Frontal cortex (tissue), 4 donors: ENCODE measurements at places on chromosomes 12 and 14. TPM values are rescaled to one million over a fixed set of nuclear protein-coding genes. Genes with fewer than 3 reads are reported as not detected.

Gene CLEC2A
- total RNA-seq, result not detected

GRCh38 chr12:37672655-37673260 is 643.8 kb upstream of the ALG10B start:
- DNase-seq, result no peak

DNA sequence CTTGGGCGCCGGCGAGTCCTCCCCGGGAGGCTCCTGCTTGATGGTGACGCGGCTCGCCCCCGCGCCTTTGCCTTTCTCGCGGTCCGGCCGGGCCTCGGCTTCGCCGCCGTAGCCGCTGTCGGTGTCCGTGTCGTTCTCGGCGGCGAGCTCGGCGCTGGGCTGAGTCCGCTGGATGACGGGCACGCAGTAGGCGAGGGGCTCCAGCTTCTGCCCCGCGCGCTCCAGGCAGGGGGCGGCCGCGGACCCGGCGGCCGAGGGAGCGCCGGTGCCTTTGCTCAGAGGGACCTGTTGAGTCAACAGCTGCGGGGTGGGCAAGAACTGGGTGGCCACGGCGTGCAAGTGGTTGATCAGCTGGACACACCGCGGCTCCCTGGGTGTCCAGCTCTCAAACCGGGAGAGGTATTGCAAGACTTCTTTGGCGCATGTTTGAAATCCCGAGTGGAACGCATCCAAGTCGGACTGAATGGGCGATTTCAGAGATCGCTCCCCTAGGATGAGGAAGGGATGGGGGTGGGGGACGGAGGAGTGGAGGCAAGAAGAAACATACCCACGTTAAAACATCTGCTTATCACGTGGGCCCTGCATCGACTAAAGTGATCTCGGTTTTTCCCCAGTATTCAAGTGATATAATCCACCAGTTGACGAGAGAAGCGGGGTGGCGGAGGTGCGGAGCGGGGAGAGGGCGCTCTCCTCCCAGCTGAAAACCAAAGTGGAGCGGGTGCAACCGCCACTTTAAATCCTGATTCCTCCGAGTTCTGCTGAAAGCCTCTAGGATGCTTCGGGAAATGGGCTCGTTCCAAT is 2.0 kb downstream of the BHLHE41 start:
- DNase-seq, result peak; percentile 66

DNA sequence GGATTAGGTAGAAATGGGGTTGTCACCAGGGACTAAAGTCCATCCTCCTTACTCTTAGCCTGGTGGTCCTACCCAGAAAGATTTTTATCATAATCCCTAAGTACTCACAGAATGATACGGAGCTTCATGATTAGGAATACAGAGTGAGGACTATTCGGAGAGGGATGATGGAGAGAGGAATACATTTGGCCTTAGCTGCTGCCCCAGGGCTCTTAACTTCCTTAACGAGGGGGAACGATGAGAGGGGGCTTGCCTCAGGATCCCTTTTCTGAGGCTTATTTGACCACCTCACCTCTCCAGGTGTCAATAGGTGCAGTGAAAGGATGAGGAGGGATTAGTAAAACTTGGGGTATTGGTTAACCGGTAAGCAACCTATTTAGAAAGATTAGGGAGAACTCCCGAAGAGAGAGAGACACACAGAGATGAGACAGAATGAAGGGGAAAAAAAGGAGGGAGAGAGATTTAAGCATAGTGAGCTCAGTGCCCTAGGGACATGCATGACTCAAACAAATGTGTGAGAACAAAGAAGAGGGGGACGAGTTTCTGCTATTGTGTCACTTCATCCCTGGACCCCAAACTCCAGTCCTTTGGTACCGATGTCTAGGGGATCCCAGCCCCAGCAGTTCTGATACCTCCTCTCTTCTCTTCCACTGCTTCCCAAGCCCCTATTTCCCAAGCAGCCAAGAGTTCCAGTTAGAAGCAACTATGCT is 1.1 kb downstream of the NFE2 start:
- DNase-seq, result no peak

DNA sequence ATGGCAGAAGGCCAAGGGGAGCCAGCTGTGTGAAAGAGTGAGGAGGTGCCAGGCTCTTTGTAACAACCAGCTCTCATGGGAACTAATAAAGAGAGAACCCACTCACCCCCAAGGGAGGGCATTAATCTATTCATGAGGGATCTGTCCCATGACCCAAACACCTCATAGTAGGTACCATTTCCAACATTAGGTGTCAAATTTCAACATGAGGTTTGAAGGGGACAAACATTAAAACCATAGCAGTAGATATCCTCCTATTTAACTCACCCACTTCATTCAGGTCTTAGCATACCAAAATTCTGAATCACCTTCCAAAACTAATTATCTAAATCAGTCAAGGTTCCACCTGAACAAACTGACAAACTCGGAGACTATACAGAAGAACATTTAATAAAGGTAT is 75.3 kb downstream of the PPFIA2 start:
- no peak for DNase-seq

Gene RASSF9
- total RNA-seq, result 0.41 TPM

- DNase-seq, result no peak
These were observed 40.5 kb upstream of the USP44 start for GRCh38 chr12:95591731-95592130.

DNA sequence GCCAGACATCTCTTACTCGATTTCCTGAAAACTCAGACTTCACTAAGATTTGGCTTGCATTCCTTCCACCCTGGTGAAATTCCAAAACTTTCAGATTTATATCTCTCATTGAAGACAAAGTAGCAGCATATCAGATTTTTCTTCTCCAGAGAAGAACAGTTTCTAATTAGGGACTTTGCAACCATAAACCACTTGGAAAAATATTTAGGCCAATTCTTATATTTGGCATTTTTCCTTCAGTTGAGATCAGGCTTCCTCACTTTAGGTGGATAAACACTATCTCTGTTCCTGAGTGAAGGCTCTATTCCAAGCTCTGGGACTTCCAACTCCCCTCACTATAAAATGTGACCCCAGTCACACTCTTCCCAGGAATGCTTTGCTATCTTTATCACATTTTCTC is 1434.3 kb upstream of the FLRT2 start:
- DNase-seq, result no peak

Gene TEX52
- not detected for total RNA-seq

DNA sequence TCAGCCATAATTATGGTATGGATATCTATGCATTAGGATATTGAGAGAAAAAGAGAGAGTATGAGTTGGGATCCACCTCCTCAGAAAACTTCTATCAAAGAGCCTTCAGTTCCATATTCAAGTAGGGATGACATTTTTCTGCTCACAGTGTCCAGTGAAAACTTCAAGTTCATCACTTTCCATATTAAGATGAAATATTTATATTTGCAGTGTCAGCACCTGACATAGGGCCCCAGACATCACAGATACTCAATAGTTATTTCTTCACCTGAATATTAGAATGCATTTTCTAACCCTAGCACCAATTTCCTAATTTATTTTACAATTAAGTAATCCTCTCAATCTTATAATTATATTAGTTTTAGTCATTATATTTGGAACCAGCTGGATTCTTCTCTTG is 318.0 kb upstream of the MGAT4C start:
- no peak for DNase-seq

Gene TPH2
- under 0.01 TPM for total RNA-seq

Gene CDKL1
- total RNA-seq, result 10.2 TPM

DNA sequence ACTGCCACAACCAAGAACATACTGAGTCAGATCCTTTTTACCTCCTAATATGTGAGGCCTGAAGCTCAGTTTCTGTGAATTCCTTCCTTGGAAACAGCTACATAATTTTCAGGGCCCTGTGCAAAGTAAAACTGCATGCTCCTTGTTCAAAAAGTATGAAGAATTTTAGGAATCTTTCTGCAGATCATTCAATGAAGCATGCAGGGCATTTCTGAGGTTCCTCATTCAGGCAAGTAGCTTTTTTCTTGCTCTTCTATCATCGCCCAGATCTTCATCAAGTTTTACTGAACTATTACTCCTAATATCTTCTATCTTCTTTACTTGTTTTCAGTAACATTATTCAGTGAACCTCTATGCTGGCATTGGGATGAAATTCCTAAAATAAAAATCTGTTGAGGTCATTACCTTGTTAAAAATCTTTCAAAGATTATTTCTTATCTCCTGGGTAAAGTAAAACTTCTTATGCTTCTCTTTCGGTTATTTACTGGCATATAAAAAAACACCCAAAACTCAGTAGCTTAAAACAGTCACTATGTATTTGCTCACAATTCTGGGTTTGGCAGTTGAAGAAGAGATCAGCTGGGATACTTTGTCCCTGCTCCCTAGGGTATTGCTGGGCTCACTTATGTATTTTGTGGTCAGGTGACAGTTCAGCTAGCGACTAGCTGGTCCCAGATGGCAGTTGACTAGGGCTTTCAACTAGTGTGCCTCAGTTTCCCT is 42.6 kb upstream of the KRR1 start:
- DNase-seq, result no peak

- no peak for DNase-seq
These were observed 86.4 kb upstream of the PIWIL1 start for GRCh38 chr12:130251236-130251780.

DNA sequence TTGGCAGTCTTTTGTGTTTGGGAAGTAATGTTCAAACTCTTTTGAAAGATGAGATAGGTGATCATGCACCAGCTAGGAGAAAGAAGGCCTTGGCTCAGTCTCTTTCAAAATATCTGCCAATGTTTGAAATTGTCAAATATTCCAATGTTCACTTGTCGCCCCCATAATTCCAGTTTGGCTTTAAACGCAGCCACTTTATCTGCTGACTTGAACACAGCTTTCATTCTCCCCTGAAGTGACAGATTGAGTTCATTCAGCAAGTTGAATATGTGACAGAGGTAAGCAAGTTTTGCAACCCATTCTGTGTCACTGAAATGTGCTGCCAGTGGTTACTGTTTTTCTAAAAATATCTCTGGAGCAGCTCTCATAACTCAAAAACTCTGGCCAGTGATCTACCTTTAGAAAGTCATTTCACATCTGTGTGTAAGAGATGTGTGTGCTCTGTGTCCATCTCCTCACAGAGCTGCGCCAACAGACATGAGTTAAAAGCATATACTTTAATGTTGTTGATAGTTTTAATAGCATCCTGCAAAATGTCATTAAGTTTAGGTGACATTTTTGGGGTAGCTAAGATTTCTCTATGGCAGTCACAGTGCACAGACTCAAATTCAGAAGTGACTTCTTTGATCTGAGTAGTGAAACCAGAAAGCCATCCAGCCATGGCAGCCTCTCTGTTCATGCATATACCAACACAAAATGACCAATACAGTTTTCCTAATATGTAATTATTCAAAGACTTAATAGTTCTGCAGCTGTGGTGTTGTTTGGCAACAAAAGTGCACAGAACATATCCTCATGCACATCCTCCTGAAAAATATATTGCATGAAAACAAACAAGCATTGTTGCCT is 614.3 kb upstream of the MIS18BP1 start:
- no peak for DNase-seq

DNA sequence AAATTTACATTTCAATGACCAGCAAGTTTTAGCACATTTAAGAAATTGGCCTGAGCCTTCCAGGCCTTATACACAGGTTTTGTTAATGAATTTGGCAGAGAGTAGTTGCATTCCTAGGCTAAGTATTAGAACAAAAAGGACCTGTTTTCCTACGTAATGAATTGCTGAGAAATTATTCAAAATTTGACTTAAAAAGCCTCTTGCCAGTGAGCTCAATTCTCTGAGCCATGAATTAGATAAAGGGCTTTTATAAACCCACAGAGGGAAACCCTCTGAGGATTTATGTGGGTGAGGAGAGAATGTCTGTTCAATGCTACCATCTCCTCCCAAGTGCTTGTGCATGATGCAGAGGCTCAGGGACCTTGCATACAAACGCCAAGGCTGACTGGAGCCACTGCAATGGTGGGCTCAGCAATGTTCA is 94.5 kb upstream of the PELI2 start:
- peak; percentile 14 for DNase-seq

Gene HSPB8
- 0.41 TPM for total RNA-seq

Gene DPPA3
- not detected for total RNA-seq

GRCh38 chr14:64979336-64980074 is 7.2 kb upstream of the FNTB start:
- no peak for DNase-seq

GRCh38 chr12:100651108-100651507 is 77.6 kb downstream of the GAS2L3 start:
- DNase-seq, result no peak

- no peak for DNase-seq
These were observed 104.5 kb upstream of the AMIGO2 start for GRCh38 chr12:47184229-47184628.

GRCh38 chr12:123040106-123040505 is 59.6 kb downstream of the ARL6IP4 start:
- no peak for DNase-seq

Gene SYCP3
- total RNA-seq, result 0.82 TPM

Gene SAMD15
- 12.6 TPM for total RNA-seq

Gene HOXC6
- not detected for total RNA-seq

GRCh38 chr12:110015132-110015531 is 15.9 kb downstream of the ANKRD13A start:
- no peak for DNase-seq

- no peak for DNase-seq
These were observed 100.0 kb upstream of the EEA1 start for GRCh38 chr12:93029091-93029490.

Gene CTSG
- total RNA-seq, result not detected

Gene CPNE6
- 35.5 TPM for total RNA-seq

DNA sequence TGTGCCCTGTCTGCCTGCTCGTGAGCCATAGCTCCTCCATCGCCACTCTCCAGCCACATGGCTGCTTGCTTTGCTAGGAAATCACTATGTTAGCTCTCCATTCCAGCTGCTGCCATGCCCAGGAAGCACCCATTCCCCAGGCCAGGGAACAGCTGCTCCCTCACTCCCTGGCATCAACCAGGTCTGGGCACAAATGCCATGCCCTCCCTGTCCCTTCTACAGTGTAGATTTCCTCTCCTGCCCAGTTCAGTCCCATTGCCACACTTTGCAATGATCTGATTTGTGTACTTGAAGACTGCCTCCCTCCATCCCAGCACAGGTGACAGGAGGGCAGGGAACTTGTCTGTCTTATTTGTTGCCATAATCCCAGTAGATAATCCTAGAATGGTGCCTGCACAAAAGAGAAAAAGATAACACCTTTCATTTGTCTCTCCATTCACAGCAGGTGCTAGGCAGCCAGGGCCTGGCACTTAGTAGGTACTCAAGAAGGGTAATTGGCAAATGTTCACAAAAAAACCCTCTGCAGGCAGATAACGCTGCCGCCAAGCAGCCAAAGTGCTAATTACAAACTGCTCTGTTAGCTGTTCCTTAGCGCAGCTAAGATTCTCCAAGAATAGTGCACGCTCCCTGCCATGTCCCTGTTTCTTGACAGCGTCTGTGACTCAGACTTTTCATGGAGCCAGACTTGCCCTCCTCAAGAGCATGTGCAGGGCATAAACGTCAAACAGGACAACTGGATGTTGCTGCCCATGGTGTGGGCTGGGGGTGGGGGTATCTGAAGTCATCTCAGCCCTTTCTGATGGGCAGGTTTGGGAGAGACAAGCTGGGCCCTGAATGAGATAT is 69.1 kb downstream of the ARL6IP4 start:
- no peak for DNase-seq

Gene LRCOL1
- total RNA-seq, result not detected

- DNase-seq, result no peak
These were observed 130.2 kb downstream of the GCH1 start for GRCh38 chr14:54772451-54772881.

GRCh38 chr12:66832997-66833396 is 154.1 kb upstream of the GRIP1 start:
- DNase-seq, result no peak

GRCh38 chr12:132178801-132179401 is 34.6 kb downstream of the NOC4L start:
- DNase-seq, result no peak
